ENCODE measurements at places on chromosomes 7 and 10. TPM values are rescaled to one million over a fixed set of nuclear protein-coding genes. Genes with fewer than 3 reads are reported as not detected.
A peak's percentile ranks its signal among the peaks of the same experiment; 100 is the strongest.

GRCh38 chr10:124283949-124284250, 134.8 kb downstream of the OAT start:
- DNase-seq: no peak

GRCh38 chr10:102072673-102073527, 7.8 kb downstream of the HPS6 start:
- peak; percentile 64 for DNase-seq

DNA sequence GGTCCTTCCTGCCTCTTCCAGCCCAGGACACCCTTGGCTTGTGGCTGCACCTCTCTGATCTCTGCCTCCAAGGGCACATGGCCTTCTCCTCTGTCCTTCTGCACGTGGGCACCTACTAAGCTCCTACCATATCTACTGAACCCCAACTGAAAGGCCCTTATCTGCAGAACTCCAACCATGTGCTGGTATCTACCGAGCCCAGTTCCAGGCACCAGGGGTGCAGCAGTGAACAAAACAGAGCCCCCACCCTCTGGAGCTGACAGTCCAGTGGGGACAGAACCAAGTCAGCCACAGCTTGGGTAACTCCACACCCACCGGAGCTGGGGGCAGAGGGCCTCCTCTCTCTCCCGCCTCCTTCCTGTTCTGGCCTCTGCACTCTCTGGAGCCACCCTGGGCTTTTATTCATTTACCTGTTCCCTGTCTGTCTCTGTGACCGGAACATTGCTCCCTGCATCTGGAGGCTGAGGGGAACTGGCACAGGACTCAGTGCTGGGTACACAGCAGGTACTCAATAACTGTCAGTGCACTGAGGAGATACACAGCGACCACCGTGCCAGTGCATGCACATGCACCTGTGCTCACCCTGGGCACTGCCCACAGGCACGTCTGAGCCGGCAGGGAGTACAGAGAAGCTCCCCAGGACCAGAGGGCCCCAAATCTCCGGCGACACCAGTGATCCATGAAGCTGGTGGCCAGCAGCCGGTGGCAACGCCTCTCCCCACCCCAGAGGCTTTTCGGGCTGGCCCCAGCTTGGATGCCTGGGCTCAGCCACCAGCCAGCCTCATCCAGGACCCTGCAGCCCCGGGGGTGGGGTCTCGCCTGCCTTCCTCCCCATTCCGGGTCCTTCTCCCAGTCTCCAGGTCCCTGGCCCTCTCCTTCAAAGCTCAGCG, 2.0 kb downstream of the MICALL2 start:
- DNase-seq: no peak

GRCh38 chr10:2043379-2043778, 306.1 kb upstream of the ADARB2 start:
- no peak for DNase-seq

GRCh38 chr7:50790381-50790780, 7.7 kb upstream of the GRB10 start:
- no peak for DNase-seq

GRCh38 chr7:147584771-147585193, 1005.8 kb upstream of the C7orf33 start:
- DNase-seq: no peak

DNA sequence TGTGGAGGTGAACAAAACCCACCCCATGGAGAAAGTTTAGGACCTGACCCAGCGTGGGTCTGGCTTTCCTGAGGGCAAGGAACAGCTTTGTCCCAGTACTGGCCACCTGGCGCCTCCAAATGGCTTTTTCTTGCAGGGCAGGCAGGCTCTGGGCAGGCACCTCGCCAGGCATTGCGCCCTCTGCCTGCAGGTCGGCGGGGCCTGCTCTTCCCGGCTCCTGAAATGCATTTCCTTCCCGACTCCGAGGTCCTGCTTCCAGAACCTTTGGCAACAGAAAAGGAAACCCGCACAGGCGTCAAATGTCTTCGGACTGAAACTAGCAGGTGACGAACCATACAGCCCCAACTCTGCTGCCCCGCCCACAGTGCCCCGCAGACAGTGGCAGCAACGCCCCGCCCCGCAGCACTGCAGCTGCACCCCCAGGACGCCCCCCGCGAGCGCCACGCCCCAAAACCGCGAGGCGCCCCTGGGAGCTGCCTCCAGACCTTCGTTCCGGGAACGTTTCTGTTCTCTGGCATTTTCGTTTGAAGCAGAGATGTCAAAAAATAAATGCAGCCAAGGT, 65.5 kb downstream of the C10orf143 start:
- no peak for DNase-seq

GRCh38 chr10:35885076-35885475, 243.0 kb upstream of the FZD8 start:
- DNase-seq: no peak

GRCh38 chr7:15977663-15978062, 291.2 kb upstream of the MEOX2 start:
- DNase-seq: no peak

DNA sequence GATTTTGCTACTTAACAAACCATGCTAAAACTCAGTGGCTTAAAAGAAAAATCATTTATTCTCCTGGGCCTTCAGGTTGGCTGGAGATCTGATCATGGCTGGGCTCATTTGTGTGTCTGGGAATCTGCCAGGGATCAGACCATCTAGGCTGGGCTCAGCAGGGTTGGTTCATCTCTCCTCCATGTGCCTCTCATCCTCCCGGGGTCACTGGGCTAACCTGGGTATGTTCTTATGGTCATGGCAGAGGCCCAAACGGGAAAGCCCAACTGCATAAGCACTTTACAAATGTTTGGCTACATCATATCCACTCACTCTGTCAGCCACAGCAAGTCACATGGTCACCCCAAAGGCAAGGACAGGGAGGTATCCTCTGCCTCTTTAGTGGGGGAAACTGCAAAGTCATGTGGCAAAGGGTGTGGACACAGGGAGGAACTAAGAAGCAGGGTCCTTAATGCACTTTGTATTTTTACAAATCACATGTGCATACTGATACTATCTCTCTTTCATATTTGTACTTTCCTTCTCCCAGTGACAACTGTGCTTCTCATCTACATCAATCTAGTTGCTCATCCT, 231.4 kb downstream of the BUB3 start:
- no peak for DNase-seq

GRCh38 chr10:76125900-76126299, 694.5 kb downstream of the LRMDA start:
- DNase-seq: no peak

- DNase-seq: peak; percentile 18
Measured at GRCh38 chr10:16975188-16975587, 154.4 kb downstream of the CUBN start.

GRCh38 chr10:11882646-11883375, 59.7 kb downstream of the PROSER2 start:
- DNase-seq: no peak

DNA sequence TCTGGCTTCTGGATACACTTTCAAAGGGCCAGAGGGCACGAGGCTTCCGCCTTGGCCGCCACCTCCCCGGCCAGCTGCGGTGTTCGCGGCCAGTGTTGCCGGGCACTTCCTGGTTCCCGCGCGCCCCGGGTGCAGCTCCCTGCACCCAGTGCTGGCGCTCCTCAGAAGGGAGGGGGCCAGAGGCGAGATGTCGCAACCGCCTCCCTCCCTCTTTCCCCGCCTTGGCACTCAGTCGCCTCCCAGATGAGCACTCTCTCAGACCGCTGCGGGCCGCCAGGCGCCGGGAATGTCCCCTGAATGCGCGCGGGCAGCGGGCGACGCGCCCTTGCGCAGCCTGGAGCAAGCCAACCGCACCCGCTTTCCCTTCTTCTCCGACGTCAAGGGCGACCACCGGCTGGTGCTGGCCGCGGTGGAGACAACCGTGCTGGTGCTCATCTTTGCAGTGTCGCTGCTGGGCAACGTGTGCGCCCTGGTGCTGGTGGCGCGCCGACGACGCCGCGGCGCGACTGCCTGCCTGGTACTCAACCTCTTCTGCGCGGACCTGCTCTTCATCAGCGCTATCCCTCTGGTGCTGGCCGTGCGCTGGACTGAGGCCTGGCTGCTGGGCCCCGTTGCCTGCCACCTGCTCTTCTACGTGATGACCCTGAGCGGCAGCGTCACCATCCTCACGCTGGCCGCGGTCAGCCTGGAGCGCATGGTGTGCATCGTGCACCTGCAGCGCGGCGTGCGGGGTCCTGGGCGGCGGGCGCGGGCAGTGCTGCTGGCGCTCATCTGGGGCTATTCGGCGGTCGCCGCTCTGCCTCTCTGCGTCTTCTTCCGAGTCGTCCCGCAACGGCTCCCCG, at the start of gene FFAR4:
TSS of gene FFAR4 (plus strand) at position 231 of the 842 bp plus-strand sequence. CDS start at position 287, 56 bp downstream.
- peak; percentile 80 for DNase-seq

DNA sequence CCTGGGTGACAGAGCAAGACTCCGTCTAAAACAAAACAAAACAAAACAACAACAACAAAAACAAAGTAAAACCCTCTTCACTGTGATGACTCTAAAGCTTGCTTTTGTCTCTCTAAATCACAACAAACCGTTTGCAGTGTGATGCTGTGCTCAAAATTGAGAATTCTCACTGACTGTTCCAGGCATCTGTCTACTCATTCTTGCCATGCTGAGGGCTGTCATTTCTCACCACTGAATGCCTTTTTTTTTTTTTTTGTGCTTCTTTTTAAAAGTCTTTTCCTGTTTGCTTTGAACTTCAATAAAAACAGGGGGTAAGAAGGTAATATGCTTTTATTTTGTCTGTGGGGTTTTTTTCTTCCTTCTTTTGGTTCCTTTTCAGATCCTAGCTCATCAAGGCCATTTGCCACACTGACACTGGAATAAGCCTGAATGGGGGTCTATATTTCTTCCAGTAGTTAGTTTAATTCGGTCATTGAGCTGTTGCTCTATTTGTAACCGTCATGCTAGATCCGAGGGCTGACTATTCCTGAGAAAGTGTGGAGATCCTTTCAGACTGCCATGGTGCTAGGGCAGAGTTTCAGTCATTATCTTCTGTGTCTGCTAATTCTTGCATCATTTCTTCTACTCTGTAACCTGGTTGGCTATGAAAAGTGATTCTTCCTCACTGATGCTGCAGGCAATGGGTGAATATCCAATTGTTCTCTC, 10.6 kb downstream of the FAS start:
- no peak for DNase-seq

- no peak for DNase-seq
Measured at GRCh38 chr10:99421233-99421739, 9.1 kb downstream of the GOT1 start.

DNA sequence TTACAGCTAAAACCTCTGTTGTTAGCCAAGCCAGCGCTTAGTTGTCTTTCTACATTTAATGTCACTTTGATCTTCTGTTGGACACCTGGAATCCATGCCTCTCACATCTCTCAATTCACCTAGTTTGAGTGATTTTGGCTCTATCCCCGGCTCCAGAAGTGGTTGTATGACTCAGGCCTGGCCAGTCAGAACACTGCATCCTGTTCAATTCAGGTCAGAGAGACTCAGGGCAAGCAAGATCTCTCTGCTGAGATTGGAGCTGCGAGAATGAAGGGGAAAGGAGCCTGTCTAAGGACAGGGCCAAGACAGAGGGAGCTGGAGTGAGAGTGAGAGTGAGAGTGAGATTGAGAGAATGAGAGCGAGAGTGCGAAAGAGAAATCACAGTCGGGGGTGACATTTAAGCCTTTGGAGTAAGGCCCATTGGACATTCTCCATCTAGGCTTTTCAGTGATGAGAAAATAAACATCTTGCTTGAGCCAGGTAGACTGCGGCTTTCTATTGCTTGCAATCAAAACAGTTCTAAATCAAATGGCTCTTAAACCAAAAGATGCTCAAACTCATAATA, 83.3 kb upstream of the DYNC1I1 start:
- DNase-seq: no peak

DNA sequence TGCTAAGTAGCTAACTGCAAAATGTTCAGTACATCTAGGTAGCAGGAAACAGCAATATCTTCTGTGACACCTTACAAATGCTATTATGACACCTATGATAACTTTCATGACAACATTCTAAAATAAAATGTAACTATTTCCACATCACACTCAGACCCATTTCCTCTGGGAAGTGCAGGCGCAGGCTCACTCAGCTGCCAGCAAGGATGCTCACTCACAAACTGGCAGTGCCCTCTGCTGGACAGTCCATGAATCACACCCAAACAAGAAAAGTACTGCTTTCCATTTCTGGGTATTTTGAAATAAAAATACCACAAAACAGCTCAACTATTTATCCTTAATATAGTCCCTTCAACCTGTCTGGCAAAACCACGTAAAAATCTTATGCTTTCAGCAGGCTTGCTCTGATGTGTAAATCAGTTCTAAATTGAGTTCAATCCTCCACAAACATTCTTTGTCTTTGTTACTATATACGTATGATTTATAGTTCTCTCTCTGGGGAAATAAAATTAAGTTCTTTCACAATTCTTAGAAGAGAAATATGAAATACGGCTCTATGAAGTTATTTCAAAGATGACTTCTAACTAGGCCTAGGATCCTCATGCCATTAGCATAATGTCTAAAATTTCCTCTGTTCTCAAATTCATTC, 176.6 kb downstream of the PARD3 start:
- peak; percentile 60 for DNase-seq

GRCh38 chr10:123583639-123584418, 82.3 kb upstream of the GPR26 start:
- DNase-seq: peak; percentile 33

GRCh38 chr10:47420305-47421056, 36.4 kb upstream of the ZNF488 start:
- no peak for DNase-seq

DNA sequence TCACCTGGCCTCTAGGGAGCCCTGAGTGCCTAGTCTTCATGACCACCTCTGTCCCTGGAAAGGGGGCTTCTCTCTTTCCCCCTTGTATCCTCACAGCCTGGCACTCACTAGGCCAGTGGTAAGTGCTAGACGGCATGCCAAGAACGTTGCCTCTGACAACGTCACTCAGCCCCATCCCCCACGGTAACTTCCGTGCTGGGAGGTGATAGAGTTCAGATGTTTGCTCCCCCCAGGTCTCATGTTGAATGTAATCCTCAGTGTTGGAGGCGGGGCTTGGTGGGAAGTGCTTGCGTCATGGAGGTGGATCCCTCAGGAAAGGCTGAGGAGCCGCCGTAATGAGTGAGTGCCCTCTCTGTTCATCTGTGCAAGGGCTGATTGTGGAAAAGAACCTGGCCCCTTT, 343.3 kb upstream of the MKI67 start:
- no peak for DNase-seq

Gene PLAU
- 27.6 TPM for total RNA-seq

Gene MYL10
- total RNA-seq: not detected

Gene RUFY2
- total RNA-seq: 9.5 TPM

Gene GPR85
- total RNA-seq: not detected

Gene MMD2
- not detected for total RNA-seq

Gene DDC
- 4.4 TPM for total RNA-seq

Gene AKR1C2
- 1,499 TPM for total RNA-seq

Gene SEC31B
- not detected for total RNA-seq

Gene MYPN
- total RNA-seq: 0.64 TPM

Gene CADPS2
- total RNA-seq: 8.6 TPM

Gene LIPK
- total RNA-seq: not detected
